Stimulated activated CD8-positive, alpha-beta memory T cell treated with anti-CD3 and anti-CD28 coated beads, Interleukin-4, amount 100 ng/mL, for 4 hours (primary cell): ENCODE measurements at places on chromosomes 5 and 9.

- DNase-seq: no peak
Observed at GRCh38 chr9:17876687-17877086, 297.8 kb downstream of the SH3GL2 start.

DNA sequence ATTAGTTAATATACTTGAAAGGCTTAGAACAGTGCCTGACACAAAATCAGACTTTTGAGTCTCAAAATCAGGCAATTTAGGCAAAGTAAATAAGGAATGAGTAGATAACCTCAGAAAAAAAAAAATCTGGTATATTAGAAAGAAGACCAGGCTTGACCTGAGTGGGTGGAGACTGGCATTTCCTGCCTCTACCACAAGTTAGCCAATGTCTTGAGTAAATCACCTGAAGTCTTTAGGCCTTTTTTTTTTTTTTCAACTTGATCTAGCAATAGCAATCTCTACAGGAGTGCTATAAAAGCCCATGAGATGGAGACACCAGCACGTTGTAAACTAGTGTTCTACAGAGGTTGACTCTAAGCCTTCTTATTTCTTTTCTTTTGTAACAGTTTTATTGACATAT lies 104.2 kb upstream of the RASEF start:
- DNase-seq: no peak

DNA sequence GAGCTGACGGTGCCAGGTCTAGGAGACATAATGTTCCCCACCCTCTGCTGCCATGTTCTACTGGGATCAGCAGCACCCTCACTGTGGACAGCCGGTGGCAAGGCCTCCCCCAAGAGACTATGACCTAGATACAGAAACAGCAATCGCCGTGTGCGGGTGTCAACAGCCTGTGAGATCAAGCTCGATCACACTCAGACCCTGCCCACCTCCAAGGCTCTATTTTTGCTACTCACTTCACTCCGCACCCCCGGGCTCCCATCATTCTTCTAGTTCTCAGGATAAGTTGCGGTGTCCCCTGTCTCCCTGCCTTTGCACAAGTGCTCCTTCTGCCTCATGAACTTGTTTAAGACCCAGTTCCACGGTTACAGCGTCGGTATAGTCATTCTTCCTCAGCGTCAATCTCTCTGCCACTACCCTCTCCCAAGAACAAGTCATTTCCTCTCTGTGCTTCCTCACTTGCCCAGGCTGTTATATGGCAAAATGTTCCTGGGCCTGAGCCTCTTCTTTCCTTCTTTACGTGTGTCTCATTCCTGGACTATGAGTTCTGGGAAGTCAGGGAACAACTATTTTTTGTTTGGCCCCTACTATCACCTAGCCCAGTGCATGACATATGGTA lies 5.4 kb upstream of the DOCK8 start:
- DNase-seq: no peak

DNA sequence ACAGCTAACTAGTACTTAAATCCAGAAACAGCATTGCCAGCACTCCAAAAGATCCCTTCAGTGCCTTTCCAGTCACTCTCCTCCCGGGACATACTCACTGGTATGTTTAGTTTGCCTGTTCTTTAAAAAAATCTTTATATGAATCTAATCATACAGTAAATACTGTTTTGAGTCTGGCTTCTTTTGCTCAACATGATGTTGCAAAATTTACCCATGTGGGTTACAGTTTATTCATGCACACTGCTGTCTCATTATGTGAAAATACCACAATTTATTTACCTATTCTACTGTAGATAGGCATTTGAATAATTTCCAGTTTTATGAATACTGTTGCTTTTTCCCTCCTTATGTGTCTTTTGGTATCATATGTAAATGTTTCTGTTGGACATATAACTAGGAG lies 13.5 kb downstream of the NDFIP1 start:
- DNase-seq: no peak

- no peak for DNase-seq
Observed at GRCh38 chr5:123436201-123436600, 13.0 kb upstream of the CEP120 start.

DNA sequence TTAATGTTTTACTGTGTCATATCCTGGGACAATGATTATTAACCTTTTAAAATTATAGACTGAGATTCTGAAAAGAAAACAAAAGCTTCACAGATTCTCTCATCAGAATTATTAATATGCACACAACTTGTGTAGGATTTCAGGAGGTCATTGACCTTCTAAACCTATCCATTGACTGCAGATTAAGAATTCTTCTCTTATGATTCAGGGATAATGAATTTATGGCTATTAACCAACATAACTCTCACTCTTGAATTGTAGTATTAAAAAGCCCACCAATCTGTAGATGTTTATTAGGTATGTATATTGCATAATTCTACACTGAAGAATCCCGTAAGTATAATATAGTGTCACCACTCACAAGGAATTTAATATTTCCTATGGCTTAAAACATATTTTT lies 179.8 kb downstream of the PBX3 start:
- no peak for DNase-seq

DNA sequence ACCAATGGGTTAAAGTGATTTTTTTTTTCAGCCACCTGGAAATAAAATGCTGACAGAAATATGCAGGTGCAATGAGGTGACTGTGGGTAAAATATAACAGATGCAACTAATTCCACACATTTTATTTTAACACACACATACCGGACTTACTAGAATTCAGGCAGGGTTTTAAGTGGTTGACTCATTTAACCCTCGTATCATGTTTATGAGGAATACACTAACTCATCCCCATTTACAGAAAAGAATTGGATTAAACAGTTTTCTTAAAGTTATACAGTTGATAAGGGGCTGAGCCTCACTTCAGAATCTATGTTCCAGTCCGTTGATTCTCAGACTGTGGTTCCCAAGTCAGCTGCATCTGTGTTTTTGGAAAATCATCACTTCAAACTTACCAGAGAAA lies 207.5 kb downstream of the CHSY3 start:
- DNase-seq: no peak

DNA sequence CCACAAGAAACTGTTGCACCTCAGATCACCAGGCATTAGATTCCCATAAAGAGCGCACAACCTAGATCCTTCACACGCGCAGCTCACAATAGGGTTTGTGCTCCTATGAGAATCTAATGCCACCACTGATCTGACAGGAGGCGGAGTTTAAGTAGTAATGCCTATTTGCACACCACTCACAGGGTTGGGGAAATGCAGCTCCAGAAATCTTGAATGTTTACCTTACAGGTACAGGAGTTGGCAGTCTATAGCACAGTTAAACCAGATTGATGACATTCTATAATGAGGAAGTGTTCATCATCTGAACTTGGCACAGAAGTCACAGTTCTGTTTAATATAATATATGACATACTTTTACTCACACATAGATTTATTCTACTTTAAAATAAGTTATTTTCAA lies 732.2 kb upstream of the ZNF608 start:
- DNase-seq: no peak

DNA sequence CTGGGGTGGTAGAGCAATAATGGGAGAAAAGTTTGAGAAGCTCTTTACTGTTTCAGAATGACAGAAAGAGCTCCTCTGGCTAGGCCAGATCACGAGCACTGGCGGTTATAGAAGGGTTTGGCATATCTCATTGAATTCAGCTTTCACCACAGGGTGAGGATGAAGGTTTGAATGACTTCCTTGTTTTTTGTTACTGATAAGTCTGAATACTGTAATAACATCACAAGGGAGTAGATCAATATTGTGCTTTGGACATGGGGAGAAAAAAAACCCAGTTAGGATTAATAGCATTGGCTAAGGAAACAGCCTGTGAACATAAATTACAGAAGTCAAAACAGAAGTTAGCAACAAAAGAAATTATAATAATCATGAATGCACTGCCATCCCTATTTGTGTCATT lies 9.4 kb downstream of the PHAX start:
- no peak for DNase-seq

DNA sequence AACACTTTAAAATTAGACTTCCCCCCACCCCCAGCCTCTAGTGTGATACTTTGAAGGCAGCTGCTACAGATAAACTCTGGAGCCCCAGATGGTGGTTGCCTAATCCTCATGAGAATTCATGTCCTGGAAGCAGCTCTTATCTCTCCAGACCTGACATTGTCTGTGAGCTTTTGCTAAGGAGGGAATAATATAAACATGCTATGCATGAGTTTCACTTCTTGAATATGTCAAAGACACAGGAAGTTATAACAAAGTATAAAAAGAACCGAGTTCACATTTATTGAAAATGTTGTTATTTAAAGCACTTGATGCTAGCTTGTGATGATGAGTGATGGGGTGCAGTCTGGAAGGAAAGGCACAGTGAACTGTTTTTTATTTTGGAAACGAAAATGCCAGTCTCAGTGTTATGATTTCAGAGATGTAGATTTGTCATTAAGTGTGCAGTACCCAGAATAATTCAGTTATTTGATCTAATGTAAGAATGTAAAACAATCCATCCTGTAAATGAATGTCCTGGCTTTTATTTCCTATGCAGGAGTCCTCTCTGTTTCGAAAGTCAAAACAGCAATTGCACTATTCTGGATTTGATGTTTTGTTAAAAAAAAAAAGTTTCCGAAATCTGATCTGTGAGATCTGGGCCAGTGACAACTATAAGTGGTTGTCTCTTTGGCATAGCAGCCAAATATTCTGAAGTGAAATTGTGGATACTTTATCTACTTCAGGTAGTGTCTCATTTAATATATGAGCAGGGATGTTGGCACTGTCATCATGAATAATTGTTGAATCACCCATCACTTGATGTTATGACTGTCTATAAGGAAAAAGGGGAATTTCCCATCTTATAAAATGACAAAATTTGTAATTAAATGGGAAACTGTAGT lies 77.0 kb downstream of the ZCCHC7 start:
- DNase-seq: no peak

DNA sequence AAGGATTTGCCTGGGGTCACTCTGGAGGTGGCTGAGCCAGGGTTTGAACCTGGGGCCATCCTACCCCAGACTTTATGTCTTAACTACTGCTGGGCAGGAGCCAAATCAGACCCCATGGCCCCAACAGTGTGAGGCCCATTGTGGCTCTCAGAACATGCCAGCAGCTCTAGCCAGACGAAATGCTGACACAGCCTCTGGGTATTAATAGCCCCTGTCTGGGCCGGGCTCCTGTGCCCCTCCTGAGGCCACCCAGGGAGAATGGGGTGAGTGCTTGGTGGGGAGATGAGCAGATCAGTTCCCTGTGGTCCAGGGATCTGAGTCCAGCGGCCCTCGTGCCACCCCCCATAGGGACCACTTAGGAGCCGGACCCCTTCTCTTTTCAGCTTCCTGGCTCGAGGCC lies 2.2 kb upstream of the PLPP7 start:
- no peak for DNase-seq

GRCh38 chr9:124190761-124191160 lies 67.0 kb upstream of the NEK6 start:
- DNase-seq: no peak

- DNase-seq: no peak
Observed at GRCh38 chr9:78032730-78033457, 1.3 kb upstream of the GNAQ start.

- DNase-seq: no peak
Observed at GRCh38 chr9:126635661-126636439, 22.1 kb downstream of the LMX1B start.

DNA sequence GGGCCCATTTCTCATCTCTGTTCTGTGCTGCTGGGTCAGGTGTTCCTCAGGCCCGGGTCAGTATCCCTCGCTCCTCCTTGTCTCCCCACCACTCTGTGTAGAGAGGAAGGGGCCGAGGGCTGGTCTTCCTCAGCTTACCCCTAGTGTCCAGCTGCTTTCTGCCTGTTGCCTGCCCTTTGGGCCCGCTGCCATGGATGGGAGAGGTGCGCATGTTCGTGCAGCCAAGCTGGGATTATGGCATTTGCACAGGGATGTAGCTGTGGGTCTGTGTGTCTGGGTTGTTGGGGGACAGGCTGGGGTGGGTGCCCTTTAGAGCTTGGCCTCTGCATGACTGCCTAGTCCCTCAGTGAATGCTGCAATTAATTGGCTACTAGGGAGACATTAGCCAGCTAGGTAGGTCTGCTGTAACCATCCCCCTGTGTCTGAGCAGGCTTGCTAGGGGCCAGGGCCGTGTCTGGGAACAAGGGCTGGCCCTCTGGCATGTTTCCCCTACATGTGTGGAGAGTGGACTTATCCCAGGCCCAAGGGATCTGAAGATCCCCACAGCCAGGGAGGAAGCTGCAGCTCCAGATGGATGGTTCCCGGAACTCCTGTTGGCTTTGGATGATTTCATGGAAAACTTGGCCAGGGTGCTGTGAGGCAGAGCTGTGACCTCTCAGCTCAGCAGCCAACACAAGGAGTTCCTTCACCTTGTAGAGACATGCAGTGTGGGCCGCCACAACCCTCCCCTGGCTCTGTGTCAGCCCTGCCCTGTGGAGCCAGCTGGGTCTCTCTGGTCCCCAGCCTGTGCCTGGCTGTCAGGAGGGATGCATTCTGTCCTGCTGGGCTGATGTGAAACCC lies 161.9 kb downstream of the MACROH2A1 start:
- DNase-seq: no peak

- no peak for DNase-seq
Observed at GRCh38 chr5:55904152-55904551, 53.0 kb downstream of the IL31RA start.

GRCh38 chr9:110916403-110916802 lies 121.9 kb downstream of the LPAR1 start:
- no peak for DNase-seq

- DNase-seq: no peak
Observed at GRCh38 chr9:116574027-116574679, 113.0 kb upstream of the TRIM32 start.

- DNase-seq: no peak
Observed at GRCh38 chr5:172769616-172770373, 1.2 kb downstream of the DUSP1 start.

DNA sequence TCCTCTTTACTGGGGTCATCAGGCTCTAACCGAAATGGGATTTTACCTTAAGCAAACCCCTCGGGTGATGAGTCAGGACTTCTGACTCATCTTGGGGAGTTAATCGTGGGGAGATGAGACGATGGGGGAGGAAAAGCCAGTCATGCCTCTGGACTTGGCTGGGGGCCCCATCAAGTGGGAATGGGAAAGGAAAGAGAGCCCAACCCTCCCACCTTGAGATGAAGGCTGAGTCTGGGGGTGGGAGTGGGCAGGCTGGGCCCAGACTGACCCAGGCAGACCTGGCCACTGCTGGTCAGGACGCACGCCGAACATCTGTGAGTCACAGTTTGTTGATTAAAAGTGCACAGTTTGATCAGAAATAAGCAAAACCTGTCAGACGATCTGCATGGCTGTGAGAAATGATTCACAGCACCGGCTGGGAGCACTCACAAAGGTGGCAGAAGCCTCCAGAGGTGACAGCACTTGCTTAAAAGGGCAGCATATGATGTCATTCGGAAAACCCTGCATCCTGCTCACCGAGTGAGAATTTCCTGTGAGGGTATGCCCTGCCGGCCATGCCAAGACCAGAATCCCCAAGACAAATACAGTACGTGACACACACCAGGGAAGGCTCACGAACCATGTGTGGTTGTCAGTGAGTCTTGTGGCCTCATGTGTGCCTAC lies 50.0 kb upstream of the SLC25A51 start:
- DNase-seq: peak; percentile 24

GRCh38 chr5:114056185-114056538 lies 305.7 kb upstream of the KCNN2 start:
- no peak for DNase-seq
